ENCODE measurements at places on chromosomes 5 and 9. TPM values are rescaled to one million over a fixed set of nuclear protein-coding genes. Genes with fewer than 3 reads are reported as not detected.

GRCh38 chr5:30747412-30747811 is 446.1 kb upstream of the CDH6 start:
- no peaks in the 10 kb centered on the region for H3K4me1 ChIP-seq
- no peaks in the 10 kb centered on the region for H3K36me3 ChIP-seq
- no peak overlapping the region for H3K27ac ChIP-seq
- DNase-seq: no peak
- H3K4me3 ChIP-seq: no peak overlapping the region

DNA sequence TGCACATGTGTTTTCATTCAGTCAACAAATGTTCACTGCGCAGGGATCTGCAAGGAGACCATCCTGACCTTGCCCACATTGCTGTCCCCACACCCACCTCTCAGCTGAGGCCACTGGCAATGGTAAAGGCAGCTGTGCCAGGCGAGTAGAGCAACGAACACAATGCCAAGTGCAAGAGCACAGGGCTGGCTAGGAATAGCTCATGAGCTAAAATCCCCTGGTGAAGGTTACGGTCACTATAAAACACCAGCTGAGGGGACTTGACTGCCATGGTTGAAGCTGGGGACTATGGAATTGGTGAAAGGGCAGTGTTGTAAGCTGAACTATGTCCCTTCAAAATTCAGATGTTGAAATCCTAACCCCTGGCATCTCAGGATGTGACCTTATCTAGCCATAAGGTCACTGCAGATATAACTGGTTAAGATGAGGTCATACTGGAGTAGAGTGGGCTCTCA is 96.1 kb downstream of the OTULIN start:
- H3K4me1 ChIP-seq: peaks cover 7% of the 10 kb centered on the region
- DNase-seq: no peak
- H3K36me3 ChIP-seq: no peaks in the 10 kb centered on the region
- H3K27ac ChIP-seq: no peak overlapping the region
- no peak overlapping the region for H3K4me3 ChIP-seq

The ASS1 gene
- total RNA-seq: 234 TPM

DNA sequence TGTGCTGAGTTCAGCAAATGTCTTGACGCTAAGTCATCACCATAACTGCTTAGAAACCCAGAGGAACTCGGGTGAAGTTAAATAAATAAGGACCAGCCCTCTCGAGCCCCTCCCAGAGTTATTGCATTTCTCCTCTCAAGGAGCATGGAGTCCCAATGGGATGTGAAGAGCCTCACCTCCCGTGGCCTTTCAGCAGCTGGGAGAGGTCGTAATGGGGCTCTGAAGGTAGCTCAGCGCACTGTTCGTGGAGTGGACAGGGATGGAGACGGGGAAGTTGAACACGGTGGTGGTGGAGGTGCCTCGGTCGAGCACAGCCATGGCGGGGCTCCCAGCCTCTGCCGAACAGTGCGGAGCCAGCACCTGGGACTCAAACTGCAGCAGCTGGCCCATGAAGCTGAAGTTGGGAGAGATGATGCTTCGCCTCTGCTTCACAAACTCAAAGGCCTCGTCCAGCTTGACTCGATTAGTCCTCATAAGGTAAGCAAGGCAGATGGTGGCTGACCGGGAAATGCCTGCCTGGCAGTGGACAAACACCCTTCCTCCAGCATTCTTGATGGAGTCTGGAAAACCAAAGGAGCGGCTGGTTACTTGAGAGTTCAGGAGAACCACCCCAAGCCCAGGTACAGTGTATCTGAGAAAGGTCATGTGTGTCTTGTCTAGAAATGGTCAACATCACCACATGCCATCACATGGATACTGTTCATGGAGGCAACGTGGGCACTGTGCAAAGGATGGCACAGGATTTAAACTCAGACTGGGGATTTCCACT is 2.2 kb downstream of the DUSP1 start:
- no peak for DNase-seq
- peaks cover 65% of the 10 kb centered on the region for H3K4me1 ChIP-seq
- peaks cover 18% of the 10 kb centered on the region for H3K36me3 ChIP-seq
- peak overlapping the region; percentile 94 for H3K27ac ChIP-seq

DNA sequence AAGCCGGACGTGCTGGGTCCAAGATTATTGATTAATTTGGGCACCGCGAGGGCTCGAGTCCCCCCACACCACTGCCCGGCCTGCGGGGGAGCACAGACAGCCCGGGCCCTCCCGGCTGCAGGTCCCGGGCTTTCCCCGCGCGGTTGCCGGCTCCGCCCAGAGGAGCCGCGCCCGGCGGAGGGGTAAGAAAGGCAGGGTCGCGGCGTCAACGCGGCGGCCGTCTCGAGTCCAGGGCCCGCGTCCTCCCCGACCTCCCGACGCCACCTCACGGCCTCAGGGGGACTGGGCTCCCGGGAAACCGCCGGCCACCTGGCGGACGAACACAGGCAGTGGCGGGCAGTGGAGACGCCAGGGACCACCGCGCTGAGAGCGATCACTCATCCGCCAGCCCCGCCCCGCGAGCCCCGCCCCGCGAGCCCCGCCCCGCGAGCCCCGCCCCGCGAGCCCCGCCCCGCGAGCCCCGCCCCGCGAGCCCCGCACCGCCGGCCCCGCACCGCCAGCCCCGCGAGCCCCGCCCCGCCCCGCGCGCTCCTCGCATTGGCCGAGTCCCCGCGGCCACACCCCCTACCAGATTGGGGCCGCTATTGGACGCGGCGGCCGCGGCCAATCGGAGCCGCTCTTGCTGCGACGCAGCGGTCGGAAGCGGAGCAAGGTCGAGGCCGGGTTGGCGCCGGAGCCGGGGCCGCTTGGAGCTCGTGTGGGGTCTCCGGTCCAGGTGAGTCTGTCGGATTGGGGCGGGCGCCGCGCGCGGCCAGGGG is at the start of gene MRPL41:
Gene MRPL41 (plus strand): TSS at position 616 of the 758 bp plus-strand sequence. CDS start 203 bp downstream, outside the sequence.
- peaks cover 48% of the 10 kb centered on the region for H3K36me3 ChIP-seq
- peaks cover 31% of the 10 kb centered on the region for H3K4me1 ChIP-seq
- H3K4me3 ChIP-seq: peak within 1 kb of the TSS; percentile 54
- peak within 1 kb of the TSS; percentile 52 for H3K27ac ChIP-seq
- DNase-seq: peak; percentile 97

DNA sequence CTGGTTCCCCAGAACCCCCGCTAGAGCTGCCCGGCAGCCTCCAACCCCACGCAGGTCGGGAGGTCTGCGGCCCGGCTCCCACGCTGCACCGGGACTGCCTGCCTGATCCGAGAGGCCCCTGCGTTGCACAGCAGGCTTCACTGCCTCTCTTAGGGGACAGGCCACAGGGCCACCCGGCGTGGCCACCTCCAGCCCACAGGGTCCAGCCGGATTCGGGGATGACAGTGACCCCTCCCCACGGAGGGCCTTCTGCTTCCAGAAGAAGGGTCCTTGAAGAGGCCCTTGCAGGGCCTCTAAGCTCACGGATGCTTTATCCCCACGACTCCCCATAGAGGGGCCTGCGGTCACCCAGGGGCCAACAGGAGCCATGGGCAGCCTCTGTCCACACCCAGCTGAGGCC is 66.1 kb upstream of the PPP1R26 start:
- H3K4me3 ChIP-seq: no peak overlapping the region
- H3K27me3 ChIP-seq: no peaks in the 10 kb centered on the region
- H3K36me3 ChIP-seq: no peaks in the 10 kb centered on the region
- no peak overlapping the region for H3K27ac ChIP-seq

GRCh38 chr9:134347996-134348395 is 21.7 kb downstream of the RXRA start:
- DNase-seq: no peak
- peaks cover 95% of the 10 kb centered on the region for H3K4me1 ChIP-seq

The PRLR gene
- total RNA-seq: 5.3 TPM

GRCh38 chr9:26131886-26132285 is 453.6 kb upstream of the TUSC1 start:
- H3K27ac ChIP-seq: no peak overlapping the region
- H3K4me1 ChIP-seq: no peaks in the 10 kb centered on the region
- no peak overlapping the region for H3K4me3 ChIP-seq
- H3K27me3 ChIP-seq: no peaks in the 10 kb centered on the region
- no peaks in the 10 kb centered on the region for H3K36me3 ChIP-seq
- no peak for DNase-seq

DNA sequence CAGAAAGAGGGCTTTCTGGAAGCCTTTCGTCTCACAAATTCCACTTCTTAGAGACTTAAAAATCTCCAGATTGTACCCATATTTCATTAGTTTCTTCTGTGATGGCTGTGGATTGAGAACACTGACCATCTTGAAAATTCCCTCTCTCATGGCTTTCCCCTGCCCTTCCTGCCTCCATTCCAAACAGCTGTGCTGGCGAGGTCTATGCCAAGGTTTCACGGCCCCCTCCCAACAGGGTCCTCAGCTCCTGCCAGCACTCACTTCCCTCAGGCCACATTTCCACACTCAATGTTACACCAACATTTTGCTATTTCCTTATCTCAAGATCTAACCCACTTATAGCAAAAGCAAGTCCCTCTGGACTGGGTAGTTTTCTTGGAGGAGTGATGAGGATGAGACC is 40.3 kb upstream of the EQTN start:
- H3K27me3 ChIP-seq: no peaks in the 10 kb centered on the region
- H3K4me3 ChIP-seq: no peak overlapping the region
- DNase-seq: no peak
- no peaks in the 10 kb centered on the region for H3K36me3 ChIP-seq

DNA sequence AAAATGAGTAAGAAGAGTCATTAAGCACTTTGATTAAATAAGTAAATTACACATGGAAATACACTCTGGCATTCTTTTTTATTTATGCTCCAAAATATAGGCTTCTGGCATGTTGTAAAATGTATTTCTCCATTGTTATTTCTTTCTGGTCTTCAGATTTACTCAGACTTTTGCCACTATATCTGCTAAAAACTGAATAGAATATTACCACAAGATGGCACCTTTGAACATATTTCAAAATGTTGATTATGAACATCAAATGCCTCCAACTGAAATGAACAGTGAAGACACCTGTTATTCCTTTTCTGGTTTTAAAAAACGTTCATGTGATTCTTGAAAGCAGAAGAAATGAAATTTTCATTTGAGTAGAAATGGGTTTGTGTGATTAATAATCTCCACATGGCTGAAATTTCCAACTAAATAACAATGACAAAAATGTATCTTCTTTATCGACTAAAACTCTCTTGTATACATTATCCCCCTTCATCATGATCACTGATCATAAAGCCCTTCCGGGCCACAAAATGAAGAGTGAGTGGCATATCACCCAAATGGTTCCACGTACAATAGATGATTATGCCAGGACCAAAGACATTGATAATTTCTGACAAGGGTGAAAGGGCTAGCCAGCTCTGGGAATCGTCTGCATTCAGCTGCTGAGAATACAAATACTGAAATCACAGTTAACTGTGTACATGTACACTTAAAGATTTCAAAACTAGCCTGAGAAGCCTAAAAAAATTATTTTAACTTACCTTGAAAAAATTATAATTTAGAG is 23.8 kb downstream of the TYRP1 start:
- H3K4me3 ChIP-seq: no peak overlapping the region
- no peak for DNase-seq
- H3K4me1 ChIP-seq: no peaks in the 10 kb centered on the region
